ENCODE measurements at places on chromosomes 11 and 22.

- no peak for DNase-seq
These were observed 39.8 kb downstream of the MUC6 start for GRCh38 chr11:996681-997080.

GRCh38 chr11:7964873-7965272 lies 374 bp downstream of the NLRP10 start:
- DNase-seq: no peak

DNA sequence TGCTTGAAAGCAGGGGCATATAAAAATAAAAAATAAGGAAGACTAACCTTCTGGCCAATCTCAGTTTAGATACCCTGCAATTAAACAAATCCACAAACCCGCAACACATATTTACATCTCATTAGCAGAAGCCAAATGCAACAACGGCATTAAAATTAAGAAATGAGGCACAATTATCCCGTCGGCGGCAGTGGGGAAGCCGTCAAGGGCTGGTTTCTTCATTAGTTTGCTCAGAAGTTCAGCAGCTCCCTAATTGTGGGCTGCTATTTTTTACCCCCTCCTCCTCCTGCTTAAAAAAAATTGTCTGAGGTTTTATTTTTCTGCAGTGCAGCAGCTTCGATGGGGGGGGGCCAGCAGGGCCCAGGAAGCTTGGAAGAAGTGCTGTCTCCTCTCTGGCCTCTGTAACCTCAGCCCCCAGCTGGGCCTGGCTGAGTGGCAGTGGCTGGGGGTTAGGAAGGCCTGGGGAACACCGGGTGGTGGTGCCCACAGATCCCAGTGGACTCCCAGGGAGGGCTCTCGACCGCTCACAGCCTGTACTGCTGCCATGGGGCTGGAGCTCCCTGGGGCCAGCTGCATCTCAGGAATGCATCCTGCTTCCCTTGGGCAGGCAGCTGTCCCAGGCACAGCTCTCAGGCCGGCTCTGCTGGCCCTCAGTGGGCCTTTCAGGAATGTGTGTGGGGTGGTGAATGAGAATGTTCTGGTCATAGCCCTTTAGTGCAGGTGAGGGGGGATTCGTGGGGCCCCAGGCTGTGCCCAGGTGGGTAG lies 148.7 kb upstream of the B3GAT1 start:
- no peak for DNase-seq

- DNase-seq: no peak
These were observed 20.6 kb upstream of the FDX1 start for GRCh38 chr11:110409174-110409573.

- peak; percentile 57 for DNase-seq
These were observed 787 bp downstream of the LRRC10B start for GRCh38 chr11:61509043-61510029.

- peak; percentile 62 for DNase-seq
These were observed 113.1 kb upstream of the TTC12 start for GRCh38 chr11:113201054-113201818.

DNA sequence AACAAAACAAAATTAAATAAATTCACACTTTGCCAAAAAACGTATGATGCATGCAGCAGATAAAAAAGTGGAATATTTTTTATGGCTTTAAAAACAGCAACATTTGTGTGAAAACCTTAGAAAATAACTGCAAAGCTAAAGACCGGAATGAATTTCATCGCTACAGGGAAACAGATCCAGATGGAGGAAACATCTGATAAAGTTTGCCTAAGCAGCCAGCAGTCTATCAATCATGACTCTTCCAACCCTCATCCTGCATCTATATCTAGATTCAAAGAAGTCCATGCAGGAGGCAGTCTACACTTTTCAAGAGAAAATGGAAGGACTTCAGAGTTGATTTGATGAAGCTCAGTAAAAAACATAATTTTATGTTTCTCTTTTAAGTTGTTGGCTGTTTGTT lies 126.8 kb downstream of the SWAP70 start:
- no peak for DNase-seq

DNA sequence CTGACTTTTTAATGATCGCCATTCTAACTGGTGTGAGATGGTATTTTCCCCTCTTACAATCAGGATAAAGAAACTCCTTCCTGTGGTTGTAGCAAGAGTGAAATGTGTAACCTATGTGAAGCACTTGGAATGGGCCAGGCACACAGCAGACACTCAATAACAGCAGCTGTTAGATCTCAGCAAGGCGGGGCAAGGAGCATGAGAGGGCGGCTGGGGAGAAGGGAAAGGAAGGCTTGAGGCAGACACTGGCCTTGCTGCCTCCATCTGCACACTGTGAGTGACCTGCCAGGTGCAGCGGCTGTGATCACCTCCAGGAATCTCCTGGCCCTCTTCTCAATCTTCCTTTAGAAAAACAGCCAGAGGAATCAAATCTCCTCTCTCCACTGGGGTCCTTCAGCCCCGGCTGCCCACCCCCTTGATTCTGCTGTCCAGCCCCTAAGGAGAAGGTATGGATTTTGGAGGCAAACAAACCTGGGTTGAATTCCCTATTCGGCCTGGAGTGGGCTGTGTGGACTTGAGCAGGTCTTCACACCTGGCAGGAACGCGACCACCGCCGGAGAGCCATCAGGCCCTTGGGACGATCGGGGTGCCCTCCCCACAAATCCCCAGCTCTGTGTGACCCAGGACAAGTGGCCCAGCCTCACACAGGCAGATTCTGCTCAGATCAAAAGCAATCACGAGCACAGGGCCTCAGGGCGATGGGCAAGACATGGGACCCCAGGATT lies 49.0 kb downstream of the RPUSD4 start:
- DNase-seq: no peak

All from Ammon's horn (tissue), 1 donor.